ENCODE measurements at places on chromosomes 2 and 18.

- peak; percentile 44 for DNase-seq
Observed at GRCh38 chr2:207143215-207144172, 22.3 kb downstream of the KLF7 start.

DNA sequence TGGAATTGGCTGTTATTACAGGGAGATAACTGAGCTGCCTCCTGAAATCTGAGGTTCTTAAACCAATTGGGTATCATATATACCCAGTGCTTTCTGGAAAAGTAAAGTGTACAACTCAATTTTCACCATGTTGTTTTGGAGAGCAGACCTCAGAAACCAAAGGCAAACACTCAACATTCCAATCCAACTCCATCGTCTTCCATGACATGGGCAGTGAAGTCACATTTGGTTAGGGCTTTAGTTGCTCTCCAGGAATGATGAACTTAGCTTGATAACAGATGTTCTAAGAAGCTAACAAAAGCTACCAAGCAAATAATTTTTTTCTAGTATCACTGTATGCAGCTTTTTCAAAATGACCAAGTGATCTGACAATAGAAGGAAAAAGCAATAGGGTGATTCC is 107.0 kb upstream of the SLC35G4 start:
- DNase-seq, result no peak

GRCh38 chr2:224892574-224893204 is 149.6 kb downstream of the DOCK10 start:
- no peak for DNase-seq

DNA sequence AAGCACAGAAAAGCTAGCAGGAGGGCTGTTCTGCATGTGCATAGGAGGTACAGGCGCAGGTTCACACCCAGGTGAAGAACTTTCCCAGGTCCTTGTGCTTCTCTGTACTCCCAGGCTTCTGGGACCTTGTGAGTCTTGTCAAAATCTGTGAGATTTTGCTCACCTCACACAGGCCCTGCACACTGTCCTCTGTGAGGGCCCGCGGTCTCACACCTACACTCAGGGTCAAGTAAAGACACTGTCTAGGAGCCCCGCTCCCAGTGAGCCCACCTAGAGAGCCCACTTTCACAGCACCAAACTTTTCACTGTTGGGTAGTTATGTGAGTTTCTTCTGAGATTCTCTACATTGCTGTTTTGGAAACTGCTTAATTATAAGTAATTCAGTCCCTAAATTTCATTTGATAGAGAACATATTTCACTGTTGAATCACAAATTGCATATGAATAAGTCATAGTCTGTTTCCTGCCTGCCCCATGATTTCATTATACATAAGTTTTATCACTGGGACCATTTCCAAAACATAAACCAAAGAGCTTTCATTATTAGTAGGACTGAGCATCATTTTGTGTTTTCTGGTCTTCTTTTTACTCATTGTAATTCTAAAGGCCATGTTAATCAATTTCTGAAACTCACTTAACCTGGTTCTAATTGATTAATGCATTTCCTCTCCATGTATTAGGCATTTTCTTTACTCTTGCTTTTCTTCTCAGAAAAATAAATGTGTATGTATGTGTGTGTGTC is 234.2 kb upstream of the SPOPL start:
- DNase-seq, result no peak

- no peak for DNase-seq
Observed at GRCh38 chr2:192016265-192016664, 169.4 kb upstream of the CAVIN2 start.

DNA sequence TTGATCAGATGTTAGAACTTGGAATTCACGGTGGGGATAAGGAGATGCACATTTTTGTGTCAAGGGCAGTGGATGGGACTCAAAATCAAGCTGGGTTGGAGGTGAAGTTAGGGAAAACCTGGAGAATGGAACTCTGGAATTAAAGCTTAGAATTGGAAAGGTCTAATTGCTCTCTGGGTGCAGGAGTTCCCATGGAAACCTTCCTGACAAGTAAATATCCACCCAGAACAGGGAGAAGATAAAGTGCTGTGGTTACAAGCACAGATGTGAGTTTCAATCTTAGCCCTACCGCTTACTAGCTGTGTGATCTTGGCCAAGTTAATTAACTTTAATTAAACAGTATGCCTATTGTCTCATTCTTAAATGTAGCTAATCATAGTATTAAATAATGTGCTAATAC is 71.3 kb upstream of the TCF7L1 start:
- no peak for DNase-seq

- DNase-seq, result no peak
Observed at GRCh38 chr18:59712311-59712710, 15.1 kb upstream of the CCBE1 start.

Data from mucosa of gallbladder (tissue), 1 donor.